ENCODE measurements at places on chromosomes 7 and 10.

DNA sequence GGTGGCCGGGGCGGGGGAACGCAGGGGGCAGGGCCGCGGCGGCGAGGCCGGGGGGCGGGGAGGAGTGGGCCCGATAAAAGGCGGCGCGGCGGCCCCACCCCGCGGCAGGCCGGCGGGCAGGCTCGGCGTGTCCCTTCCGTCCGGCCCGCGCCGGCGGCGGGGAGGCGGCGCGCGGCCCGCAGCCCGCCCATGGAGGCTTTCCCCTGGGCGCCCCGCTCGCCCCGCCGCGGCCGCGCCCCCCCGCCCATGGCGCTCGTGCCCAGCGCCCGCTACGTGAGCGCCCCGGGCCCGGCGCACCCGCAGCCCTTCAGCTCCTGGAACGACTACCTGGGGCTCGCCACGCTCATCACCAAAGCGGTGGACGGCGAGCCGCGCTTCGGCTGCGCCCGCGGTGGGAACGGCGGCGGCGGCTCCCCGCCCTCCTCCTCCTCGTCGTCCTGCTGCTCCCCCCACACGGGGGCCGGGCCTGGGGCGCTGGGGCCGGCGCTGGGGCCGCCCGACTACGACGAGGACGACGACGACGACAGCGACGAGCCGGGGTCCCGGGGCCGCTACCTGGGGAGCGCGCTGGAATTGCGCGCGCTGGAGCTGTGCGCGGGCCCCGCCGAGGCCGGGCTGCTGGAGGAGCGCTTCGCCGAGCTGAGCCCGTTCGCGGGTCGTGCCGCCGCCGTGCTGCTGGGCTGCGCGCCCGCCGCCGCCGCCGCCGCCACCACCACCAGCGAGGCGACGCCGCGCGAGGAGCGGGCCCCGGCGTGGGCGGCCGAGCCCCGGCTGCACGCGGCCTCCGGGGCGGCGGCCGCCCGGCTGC is at the start of gene NANOS1:
NANOS1 (plus strand) TSS at position 102 of the 808 bp plus-strand sequence; CDS start at position 190, 88 bp downstream.
- DNase-seq = no peak

DNA sequence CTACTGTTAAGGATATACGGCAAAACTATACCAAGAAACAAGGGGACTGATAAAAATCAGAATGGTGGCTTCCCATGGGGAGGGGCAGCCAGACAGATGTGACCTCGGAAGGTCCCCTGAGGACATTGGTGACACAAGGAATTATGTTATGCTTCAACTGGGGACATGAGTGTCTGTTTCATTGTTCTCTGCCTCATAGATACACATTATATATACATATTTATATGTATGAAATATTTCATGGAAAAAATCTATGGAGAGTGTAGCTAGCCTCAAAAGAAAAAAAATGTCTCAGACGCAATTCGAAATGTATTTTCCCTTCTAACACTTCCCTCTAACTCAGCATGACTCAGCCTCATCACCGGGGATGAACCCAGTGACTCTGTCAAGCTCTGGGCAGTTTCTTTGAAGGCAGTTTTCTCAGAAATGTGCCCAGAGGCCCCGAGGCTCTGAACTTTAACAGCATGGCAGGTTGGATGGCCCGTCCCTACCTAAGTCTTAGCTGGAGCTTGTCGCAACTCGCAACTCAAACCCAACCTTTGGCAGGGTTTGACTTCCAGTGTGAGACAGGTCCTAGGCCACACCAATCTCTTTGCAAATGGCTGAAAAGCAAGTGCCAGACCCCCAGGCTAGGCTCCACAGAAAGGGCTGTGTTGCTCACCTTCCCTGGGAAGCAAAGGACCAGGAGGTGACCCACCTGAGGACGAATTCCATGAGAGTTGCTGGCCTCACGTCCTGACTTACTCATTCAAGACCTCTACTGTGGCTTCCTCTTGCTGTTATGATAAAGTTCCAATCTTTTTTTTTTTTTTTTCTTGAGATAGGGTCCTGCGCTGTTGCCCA is 86.9 kb downstream of the CARD11 start:
- DNase-seq = peak; percentile 87

GRCh38 chr7:80134115-80134535 is 506 bp upstream of the GNAI1 start:
- no peak for DNase-seq

- DNase-seq = no peak
Observed at GRCh38 chr7:103715376-103716120, 269.5 kb upstream of the SLC26A5 start.

GRCh38 chr7:135831455-135832195 is 83.0 kb upstream of the FAM180A start:
- DNase-seq = no peak

DNA sequence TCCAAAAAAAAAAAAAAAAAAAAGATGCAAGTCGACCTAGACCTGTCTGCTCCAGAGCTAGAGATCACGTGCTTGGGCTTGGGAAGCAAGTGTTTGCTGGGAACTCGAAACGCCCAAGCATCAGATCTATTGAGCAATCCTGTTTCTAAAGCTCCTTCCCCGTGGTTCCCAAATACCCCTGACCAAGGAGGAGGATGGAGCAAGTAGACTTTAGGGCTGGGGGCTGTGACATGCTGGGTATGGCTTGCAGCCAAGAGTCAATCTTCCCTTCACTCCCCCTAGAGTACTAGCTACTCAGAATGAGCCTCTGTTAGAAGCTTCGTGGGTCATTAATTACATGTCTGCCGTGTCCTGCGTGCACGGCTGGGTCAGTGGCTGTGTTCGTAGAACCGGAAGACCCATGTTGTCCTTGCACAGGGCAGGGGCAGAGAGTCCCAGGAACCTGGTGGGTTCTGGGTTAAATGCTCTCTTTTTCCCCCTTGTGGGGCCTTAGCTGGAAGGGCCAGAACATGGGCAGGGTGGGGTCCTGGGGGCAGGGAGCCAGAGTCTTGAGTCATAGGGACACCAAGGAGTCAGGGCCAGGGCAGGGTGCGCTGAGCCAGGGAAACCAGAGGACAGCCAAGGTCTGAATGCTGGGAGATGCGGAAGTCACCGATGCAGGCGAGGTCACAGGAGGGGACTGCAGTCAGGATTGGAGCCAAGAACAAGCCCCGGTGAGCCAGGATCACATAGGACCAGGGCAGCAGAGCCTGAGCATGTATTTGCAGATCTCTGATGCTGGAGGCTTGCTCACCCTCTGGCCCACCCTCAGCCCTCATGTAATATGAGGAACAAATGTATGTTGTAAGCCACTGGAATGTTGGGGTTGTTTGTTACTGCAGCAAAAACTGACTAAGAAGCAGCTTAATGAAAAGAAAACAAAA is 34.6 kb upstream of the TPST1 start:
- no peak for DNase-seq

DNA sequence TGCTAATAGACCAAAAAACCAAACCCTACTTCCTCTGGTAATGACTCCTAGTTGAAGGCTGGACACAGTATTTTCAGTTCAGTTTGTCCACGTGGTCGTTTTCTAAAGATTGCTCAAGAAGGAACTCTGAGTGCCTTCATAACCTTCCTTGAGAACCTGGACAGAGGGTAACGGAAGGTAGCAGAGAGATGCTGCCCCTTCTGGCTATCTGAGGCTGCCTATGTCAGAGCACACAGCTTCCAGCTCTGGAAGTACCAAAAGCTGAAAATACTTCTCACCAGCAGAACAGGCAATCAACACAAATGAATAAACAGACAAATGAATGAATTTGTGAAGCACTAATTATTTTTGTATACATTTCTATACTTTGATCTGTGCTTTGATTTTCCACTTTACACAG is 85.2 kb downstream of the AMPH start:
- no peak for DNase-seq

DNA sequence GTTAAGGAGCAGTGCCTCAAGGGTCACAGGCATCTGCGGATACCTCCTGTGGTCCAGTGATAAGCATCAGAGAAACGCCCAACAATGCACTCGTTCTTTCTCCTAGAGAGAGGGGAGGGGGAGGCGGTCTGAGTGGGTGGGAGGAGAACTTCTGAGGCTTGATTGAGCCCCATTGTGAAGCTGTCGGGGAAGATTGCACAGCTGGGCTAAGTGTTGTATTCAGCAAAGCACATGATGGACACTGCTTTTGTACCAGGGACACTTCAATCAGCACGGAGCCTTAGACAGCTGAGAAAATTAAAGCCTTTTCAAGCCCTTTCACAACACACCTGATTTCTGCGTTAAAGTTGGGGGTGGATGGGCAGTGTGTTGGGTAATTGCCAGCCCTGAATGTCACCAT is 230.3 kb upstream of the GHITM start:
- no peak for DNase-seq

DNA sequence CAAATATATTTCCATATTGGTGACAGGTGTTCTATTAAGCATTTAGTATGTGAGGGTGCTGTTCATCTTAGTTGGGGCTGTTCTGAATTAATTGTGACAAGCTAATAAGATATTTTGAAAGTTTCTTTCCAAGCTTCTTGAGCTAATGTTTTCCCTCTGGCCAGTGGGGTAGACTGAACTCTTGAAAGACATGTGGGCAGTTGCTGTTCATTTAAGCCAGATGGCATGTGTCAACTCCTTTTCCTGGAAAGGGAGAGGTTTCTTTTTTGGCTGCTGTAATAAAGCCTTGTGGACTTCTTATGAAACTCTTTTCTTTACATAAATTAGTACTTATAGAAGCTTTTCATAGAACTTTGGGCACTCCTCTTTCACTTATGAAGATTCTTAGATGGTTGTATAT is 21.7 kb downstream of the RAB18 start:
- peak; percentile 59 for DNase-seq

DNA sequence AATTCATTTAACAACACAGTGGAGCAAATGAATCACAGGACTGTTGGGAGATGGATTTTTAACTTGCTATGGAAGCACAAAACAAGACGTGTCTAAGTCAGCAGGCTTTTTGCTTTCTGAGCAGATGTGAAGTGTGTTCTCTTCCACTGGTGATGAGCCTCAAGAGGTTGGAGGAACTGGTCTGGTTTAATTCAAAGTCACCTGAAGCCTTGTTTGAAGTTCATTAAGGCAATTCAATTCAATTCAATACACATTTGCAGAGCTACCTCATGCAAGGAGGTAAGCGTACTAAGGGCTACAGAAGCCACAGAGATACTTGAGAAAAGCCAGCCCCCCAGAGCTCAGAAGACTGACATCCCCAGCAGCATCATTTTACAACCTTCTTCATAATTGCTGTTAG is 68.4 kb upstream of the PALS2 start:
- DNase-seq = no peak

GRCh38 chr10:80154978-80155695 is 22.6 kb downstream of the PLAC9 start:
- DNase-seq = no peak

GRCh38 chr7:114450431-114450830 is 35.8 kb downstream of the FOXP2 start:
- no peak for DNase-seq

DNA sequence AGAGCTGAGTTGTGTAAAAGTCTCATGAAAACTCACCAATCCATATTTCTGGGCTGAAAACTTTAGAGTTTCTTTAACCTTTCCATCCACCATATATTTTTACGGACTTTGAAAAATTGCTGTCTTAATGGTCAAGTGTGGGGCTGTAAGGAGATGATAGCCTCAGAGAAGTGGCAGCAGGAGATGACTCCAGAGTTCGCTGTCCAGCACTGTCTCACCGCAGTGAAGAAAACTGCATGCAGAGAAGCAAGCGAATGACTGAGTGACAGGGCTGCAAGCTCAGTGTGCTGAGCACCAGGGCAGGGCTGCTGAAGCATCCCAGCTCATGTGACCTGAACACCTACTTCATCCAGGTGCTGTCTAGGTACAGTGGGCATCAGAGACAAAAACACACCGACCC is 564.5 kb downstream of the ACTR3B start:
- DNase-seq = no peak

GRCh38 chr7:50213622-50214017 is 90.9 kb upstream of the IKZF1 start:
- no peak for DNase-seq

GRCh38 chr7:151825721-151826120 is 51.2 kb downstream of the PRKAG2 start:
- DNase-seq = no peak

- DNase-seq = no peak
Observed at GRCh38 chr10:93386631-93387369, 95.3 kb downstream of the MYOF start.

- no peak for DNase-seq
Observed at GRCh38 chr10:75860009-75860408, 428.6 kb downstream of the LRMDA start.

DNA sequence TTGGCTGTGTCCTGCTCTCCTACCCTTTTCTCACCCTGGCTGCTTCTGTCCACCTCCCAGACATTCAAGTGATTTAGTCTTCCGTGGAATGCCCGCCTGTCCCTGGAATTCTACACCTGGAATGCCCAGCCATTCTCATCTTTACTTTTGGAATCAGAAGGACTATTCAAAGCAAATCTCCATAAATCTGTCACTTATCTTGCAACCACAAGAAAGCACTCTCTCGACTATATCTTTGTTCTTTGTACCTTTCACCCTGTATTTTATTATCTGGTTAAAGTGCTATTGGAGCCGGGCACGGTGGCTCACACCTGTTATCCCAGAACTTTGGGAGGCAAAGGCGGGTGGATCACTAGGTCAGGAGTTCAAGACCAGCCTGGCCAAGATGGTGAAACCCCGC is 79.3 kb upstream of the KMT2E start:
- no peak for DNase-seq

DNA sequence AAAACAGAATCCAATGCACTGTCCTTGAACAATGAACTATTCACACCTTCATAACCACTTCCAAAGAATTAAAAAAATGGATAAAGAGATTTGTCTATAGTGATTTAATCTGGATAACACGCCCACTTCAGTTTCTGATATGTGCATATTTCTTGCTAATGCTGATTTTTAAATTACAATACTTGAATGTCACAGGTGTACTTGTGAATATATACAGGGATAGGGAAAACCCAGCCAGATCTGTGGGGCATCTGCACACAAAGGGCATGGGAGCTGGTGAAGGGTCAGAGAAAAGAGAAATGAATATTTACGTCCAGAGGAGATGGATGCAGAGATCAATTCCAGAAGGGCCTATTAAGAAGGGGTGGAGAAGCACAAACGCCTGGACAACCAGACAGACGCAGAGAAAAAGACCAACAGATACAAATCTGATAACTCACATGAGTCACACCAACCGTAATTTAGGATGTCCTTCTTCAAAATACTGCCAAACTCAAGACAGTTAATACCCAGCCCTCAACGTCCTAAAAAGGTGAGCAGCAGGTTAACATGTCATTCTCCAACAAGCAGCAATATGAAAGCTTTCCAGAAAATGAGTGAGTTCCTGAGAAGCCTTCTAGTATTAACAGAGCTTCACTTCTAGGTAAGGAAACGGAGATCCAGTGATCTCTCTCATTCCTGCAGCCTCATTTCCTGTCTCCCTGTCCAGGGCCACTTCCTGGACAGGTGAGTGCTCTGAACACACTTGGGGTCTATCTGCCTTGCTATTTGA is 41.9 kb downstream of the PIP4K2A start:
- DNase-seq = peak; percentile 74

- no peak for DNase-seq
Observed at GRCh38 chr7:41637049-41637448, 65.8 kb downstream of the INHBA start.

- no peak for DNase-seq
Observed at GRCh38 chr7:75559976-75560365, 67.9 kb downstream of the SPDYE5 start.

GRCh38 chr7:27784399-27785053 is 44.6 kb downstream of the TAX1BP1 start:
- DNase-seq = peak; percentile 89
